ENCODE measurements at places on chromosomes 5 and 9. TPM values are rescaled to one million over a fixed set of nuclear protein-coding genes. Genes with fewer than 3 reads are reported as not detected.

TMEM215 gene
- total RNA-seq, result not detected

KCNIP1 gene
- total RNA-seq, result not detected

CXCL14 gene
- 97.1 TPM for total RNA-seq

RPL35 gene
- 806 TPM for total RNA-seq

SLC1A3 gene
- 23.5 TPM for total RNA-seq

TAF11L5 gene
- not detected for total RNA-seq

HAVCR1 gene
- 1.8 TPM for total RNA-seq

SPATA31A3 gene
- total RNA-seq, result not detected

LCN1 gene
- not detected for total RNA-seq

STK32A gene
- total RNA-seq, result 14.5 TPM

IL17B gene
- 2.8 TPM for total RNA-seq

KYAT1 gene
- 9.5 TPM for total RNA-seq

IPO11 gene
- 41.2 TPM for total RNA-seq

REEP2 gene
- total RNA-seq, result 6.6 TPM

DNLZ gene
- 18.1 TPM for total RNA-seq

SEMA6A gene
- 28.5 TPM for total RNA-seq

PCDHA10 gene
- 0.69 TPM for total RNA-seq

WDR36 gene
- 26.1 TPM for total RNA-seq

TMC1 gene
- total RNA-seq, result 0.62 TPM

ENTPD2 gene
- total RNA-seq, result 0.16 TPM

SCGB3A1 gene
- not detected for total RNA-seq

TIMD4 gene
- total RNA-seq, result 0.65 TPM

TLX3 gene
- not detected for total RNA-seq

BARHL1 gene
- not detected for total RNA-seq

IL13 gene
- total RNA-seq, result not detected

RRAGA gene
- 85.9 TPM for total RNA-seq

GPR151 gene
- total RNA-seq, result 0.10 TPM

INSL6 gene
- total RNA-seq, result not detected

TSPAN17 gene
- 22.9 TPM for total RNA-seq

KCTD16 gene
- 3.3 TPM for total RNA-seq

SLC25A25 gene
- total RNA-seq, result 16.3 TPM

SPINK13 gene
- not detected for total RNA-seq

CFAP157 gene
- 0.16 TPM for total RNA-seq

CARTPT gene
- total RNA-seq, result not detected

DAB2IP gene
- total RNA-seq, result 70.3 TPM

GRIN3A gene
- 0.13 TPM for total RNA-seq

DBH gene
- not detected for total RNA-seq

ARHGEF39 gene
- total RNA-seq, result 0.75 TPM

RNF183 gene
- not detected for total RNA-seq

PHF24 gene
- 0.57 TPM for total RNA-seq

MCC gene
- total RNA-seq, result 13.9 TPM

SPEF2 gene
- 4.4 TPM for total RNA-seq

GADD45G gene
- total RNA-seq, result 4.7 TPM

DPH7 gene
- 35.7 TPM for total RNA-seq

LRRC19 gene
- not detected for total RNA-seq

DMRTA1 gene
- total RNA-seq, result 0.39 TPM

PCDHGA2 gene
- total RNA-seq, result 6.2 TPM

C5orf15 gene
- total RNA-seq, result 34.4 TPM

CDKN2B-AS1 gene
- total RNA-seq, result 1.2 TPM

POU4F3 gene
- 0.16 TPM for total RNA-seq

Measured in aorta (tissue), 5 donors.